ENCODE measurements at places on chromosomes 2 and 18.

DNA sequence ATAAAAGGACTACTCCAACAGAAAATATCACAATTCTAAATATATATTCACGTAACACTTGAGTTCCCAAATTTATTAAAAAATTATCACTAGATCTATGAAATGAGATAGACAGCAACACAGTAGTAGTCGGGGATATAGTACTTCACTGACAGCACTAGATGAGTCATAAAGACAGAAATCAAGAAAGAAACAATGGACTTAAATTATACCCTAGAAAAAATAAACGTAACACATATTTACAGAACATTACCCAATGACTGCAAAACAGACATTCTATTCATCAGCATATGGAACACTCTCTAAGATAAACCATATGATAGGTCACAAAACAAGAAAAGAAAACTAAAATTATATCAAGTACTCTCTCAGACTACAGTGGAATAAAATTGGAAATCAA, 429.4 kb downstream of the MBD2 start:
- DNase-seq: no peak

GRCh38 chr2:121151311-121152109, 133.5 kb downstream of the TFCP2L1 start:
- no peak for DNase-seq

DNA sequence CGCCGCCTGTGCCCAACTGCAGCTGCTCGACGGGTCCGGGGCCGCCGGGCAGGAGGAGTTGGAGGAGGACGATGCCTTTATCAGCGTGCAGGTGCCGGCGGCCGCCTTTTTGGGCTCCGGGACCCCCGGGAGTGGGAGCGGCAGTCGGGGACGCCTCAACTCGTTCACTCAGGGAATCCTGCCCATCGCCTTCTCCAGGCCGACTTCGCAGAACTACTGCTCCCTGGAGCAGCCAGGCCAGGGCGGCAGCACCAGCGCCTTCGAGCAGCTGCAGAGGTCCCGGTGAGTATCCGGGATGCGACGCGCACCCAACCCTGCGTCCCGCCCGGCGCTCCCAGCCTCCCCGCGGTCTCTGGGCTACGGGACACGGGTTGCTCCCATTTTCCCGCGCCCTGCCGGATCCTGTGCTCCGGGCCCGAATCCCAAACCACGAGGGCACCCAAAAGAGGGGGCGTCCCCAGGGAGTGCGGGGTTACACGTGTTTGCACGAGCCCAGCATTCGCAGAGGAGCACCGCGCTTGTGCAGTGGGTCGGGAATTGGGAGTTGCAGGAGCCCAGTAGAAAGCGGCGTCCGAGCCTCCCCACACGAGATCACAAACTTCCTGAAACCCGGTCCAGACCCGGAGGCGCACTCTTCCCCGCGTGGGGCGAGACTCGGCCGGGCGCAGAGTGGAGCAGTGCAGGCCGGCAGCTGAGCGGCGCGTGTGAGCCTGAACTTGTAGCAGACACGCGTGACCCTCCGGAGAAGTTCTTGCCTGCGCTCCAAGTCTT, 1.2 kb downstream of the CABLES1 start:
- peak; percentile 71 for DNase-seq

GRCh38 chr18:34929336-34929780, 111.9 kb upstream of the MAPRE2 start:
- no peak for DNase-seq

DNA sequence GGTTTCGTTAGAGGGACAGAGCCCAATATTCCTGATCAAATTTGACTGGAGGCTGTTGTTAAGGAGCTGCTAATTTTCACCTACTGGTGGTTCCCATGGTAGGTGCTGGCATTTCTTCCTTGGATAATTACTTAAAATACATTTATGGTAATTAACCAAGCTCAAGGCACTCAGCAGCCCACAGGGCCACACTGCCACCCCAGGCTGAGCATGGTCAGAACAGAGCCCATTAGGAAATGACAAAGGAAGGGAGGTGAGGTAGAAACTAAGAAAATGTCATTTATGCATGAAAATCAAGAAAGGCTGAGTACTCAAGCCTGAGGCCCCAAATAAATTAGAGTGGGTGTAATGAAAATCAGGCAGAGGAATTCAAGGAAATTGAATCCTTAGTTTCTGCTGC, 510.2 kb upstream of the GYPC start:
- no peak for DNase-seq

- DNase-seq: no peak
Measured at GRCh38 chr2:64947885-64948284, 41.3 kb upstream of the SLC1A4 start.

DNA sequence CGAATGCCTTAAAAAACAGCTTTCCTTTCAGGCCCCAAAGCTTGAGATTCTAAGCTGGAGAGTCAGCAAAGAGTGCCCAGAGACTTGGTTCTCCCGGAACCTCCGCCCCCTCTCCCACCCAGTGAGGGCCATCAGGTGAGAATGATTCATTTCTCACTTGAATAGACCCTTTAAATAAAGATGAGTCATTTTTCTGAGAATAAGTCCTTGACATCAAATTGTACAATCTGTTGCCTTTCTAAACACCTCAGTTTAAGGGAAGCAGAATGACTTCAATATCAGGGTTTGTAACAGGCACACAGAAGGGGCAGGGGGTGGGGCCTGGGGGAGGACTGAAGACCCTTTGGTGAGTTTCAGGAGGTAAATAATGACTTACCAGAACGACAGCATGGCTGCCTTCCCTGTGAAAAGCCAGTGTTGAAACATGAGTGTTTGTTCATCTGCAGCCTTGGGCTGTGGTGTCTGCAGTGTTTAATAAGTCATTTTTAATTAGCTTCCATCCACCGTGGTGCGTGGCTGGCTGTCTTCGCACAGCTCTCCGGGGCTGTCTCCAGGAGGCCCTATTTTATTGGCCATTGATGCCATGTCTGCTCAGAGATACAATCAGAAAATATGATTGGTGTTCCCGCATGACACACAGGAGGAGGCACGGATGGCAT, 134.9 kb upstream of the ZNF236 start:
- no peak for DNase-seq
